ENCODE measurements at places on chromosomes 7 and 10.

DNA sequence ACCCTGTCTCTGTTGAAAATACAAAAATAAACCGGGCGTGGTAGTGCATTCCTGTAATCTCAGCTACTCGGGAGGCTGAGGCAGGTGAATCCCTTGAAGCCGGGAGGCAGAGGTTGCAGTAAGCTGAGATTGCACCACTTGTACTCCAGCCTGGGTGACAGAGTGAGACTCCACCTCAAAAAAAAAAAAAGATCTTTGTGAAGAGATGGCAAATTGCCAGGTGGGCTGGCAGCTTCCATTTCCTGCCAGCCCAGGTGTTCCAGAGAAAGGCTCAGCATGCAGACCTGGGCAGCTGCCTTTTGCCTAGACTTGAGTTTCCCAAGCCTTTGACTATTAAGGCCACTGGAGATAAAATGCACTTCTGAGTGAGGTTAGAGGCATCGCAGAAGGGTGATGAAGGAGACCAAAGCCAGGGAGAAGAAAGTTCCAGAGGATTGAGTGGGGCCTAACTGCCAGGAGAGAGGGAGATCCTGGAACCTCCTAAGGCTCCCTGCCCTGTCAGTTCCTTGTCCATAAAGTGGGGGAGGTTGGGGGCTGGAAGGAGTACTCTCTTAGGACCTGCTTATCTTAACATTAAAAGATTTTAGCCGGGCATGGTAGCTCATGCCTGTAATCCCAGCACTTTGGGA, 10.0 kb upstream of the DDIT4 start:
- no peak for DNase-seq

DNA sequence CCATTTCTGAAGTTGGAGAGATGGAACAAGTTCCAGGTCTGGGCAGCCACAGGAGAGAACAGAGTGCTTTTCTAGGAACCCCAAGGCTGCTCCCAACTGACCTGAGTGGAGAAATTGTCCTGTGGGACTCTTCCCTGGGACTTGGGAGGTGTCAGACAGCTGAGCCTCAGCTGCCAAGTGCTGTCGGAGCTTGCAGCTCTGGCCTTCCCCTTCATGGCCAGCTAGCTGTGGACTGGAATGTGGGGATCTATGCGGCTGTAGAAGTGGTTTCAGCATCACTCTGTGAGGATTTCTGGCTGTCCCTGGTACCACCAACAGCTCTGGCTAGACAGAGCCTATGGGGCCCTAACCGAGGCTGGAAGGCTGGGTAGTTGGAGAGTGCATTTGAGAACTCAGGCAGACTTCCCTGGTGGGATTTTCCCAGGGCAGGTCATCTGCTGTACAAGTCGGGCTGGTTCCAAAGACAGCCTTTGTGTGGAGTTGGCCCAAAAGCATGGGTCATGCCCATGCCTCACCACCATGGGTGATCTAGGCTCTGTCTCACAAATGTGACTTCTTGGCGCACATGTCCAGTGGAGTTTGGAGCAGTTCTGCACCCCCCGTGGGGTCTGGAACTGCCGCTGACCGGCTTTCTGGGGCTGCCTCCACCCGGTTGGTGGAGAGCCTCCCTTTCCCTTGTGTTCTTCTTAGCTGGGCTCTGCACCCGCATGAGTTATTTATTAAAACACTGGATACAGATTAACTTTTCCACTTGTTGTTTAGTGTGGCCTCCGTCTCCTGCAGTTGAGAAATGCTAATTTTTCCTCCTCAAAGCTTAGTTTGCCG, 10.9 kb downstream of the SUFU start:
- DNase-seq: no peak

GRCh38 chr7:47970761-47971160, 8.7 kb downstream of the HUS1 start:
- DNase-seq: no peak

GRCh38 chr10:89644691-89644966, 413 bp downstream of the PANK1 start:
- DNase-seq: no peak

- no peak for DNase-seq
These were observed 104.6 kb downstream of the CYTH3 start for GRCh38 chr7:6167587-6168476.

DNA sequence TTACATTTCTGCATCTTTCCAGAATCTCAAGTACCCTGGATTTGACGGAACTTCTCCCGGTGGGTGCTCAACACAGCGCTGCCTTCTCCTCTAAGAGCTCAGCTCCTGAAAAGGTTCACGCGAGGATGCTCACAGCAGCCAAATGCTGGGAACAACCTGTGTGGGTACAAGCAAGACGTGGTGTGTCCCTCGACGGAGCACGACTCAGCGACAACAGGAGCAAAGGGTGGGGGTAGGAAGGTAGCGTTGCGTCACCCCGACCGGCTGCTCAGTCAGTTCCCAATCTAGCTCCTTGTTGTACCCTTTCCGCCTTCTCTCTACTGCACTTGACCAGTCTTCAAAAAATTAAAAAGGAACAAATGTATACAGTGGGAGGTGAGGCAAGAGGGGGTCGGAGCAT, 117.3 kb downstream of the PTPRN2 start:
- no peak for DNase-seq

GRCh38 chr10:4851846-4852245, 25.8 kb downstream of the AKR1E2 start:
- no peak for DNase-seq

- no peak for DNase-seq
These were observed 7.6 kb downstream of the NDST2 start for GRCh38 chr10:73803680-73804286.

GRCh38 chr7:46679671-46680070, 758.6 kb upstream of the IGFBP3 start:
- no peak for DNase-seq

DNA sequence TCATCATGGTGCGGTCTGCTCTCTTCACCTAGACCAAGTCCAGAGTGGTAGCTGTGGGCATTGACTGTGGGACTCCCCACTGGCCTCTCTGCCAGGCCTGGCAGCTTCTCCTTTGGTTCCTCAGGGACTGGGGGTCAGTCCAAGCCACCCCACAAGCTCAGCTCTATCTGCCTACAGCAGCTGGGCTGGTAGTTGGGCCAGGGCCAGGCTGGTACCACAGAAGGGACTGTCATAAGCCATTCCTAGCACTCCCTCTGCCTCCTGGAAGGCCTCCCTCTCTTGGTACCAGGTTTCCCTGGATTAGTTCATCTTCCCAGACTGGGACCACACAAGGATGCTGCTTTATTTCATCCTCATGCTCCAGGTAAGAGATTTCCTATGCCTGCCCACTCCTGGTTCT, 24.2 kb upstream of the UNC5B start:
- DNase-seq: peak; percentile 24

- no peak for DNase-seq
These were observed 83.8 kb downstream of the PDGFA start for GRCh38 chr7:435630-436366.

- DNase-seq: no peak
These were observed 707 bp upstream of the GHITM start for GRCh38 chr10:84138478-84139125.

- DNase-seq: no peak
These were observed 554.0 kb downstream of the MDFIC start for GRCh38 chr7:115475761-115476385.

DNA sequence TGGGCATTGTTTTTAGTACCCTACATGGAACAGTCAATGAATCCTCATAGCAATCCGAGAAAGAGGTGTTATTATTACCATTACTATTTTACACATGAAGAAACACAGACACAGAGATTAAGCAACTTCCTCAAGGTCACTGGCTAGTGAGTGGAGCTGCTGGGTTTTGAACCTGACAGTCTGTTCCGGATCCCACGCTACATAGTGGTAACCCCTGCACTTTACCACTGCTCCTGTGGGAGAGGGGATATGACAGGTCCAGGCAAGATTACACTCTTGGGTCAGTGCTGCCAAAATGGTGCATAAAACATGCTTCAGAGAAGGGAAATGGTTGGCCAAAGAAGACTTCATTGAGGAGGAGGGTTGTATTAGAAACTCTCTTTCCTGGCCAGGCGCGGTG, 185.7 kb downstream of the XPNPEP1 start:
- no peak for DNase-seq

DNA sequence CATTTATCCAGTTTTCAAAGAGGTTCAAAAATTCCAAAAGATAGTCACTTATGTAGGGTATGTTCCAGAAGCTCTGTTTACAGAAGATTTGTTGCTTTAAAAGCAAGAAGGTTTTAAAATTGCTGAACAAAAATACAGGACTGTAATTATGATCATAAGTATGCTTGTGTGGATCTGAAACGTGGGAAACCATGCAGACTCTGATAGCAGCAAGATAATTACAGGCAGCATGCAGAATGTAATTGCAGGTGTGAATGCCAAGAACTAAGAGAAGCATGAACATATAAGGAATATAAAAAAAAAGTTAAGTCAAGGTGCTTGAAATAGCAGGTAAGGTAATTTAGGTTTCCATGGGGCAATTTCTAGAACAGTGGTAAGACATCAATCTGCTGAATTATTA, 405.7 kb downstream of the ARL4A start:
- no peak for DNase-seq

DNA sequence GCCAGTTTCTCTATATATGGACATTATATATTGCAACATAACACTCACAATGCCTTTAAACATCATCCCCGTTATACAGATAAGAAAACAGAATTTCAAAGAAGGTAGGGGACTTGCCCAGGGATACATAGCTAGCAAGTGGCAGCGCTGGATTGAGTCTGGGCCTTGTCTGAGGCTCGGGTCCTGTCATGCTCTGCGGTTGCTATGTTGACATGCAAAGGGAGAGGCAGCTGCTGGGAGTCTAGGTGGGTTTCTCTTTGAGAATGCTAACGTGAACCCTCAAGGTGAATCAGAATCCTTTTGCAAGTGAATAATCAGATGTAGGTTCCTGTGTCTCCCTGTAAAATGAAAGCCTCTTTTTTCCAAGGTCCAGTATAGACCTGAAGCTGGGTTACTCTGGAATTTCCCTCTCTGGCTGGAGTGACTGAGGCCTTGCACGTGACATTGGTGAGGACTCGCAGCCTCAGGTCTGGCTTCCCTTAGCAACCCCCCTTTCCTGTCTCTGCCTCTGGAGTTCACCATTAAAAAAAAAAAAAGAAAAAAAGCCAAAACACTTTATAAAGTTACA, 38.9 kb downstream of the TCF7L2 start:
- DNase-seq: no peak

GRCh38 chr7:85833066-85833465, 646.2 kb upstream of the SEMA3D start:
- no peak for DNase-seq

DNA sequence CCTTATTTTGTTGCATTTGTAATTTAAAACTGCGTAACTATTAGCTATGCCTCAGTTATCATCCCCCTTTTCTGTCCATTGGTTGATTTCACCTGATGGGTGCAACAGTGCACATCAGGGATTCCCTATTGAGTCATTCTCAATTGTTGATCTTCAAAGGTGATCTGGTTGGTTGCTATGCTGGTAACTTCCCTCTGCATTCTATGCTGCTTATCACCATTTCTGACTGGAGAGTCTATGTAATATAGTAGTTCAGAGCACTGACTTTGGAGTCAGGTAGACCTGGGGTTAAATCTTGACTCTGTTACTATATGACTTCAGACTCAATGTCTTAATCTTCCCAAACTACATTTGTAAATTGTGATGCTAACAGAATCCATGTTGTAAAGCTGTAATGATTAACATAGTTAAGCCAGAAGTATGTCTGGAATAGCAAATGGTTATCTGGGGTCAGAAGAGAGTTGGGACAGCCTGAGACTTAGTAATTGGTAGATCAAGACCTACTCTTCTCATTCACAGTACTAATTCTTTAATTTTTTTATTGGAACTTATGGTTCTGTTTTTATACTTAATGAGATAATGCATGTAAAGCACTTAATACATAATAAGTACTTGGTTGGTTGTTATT, 38.1 kb downstream of the EXOC6 start:
- no peak for DNase-seq

DNA sequence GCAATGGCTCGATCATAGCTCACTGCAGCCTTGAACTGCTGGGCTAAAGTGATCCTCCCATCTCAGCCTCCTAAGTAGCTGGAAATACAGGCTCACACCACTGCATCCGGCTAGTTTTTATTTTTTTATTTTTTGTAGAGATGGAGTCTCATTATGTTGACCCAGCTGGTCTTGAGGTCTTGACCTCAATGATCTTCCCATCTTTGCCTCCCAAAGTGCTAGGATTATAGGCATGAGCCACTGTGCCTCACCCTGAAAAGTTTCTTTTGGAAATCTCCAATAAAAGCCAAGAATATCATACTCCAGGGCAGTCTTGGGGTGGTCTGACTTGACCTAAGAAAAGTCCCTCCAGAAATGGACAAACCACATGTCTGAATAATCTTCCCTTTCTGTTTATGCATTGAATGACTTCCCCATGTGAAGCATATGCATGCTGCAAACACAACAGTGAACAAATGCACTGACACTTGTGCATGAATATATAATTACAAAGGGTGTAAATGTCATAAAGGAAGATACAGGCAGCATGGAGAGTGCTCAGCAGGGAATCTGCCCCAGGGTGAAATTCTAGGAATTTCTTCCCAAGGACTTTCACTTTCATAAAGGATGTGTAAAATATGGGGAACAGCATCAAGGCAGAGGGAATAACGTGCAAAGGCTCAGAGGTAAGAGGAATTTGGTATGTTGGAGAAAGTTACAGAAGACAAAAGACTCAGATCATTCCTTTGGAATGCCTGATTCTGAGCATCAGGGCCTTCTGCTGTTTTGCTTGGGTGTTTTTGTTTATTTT, 142.4 kb upstream of the LYZL1 start:
- no peak for DNase-seq

Data from hippocampal formation (tissue), 2 donors.